ENCODE measurements at places on chromosomes 2 and 18.

DNA sequence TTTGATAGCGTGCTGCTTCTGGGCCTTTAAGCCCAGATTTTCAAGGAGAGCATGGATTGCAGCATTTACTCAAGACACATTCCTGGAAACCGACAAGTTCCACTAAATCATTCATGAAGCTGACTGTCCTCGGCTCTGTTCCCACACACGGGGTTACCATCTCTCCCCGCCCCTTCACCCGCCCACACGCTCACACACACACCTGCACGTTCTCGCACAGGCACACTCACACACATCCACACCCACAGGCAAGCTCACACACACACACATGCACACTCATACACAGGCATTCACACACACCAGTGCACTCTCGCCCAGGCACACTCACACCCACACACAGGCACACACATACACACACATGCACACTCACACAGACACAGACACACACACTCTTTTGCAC is 150.0 kb upstream of the AGAP1 start:
- no peak for DNase-seq

DNA sequence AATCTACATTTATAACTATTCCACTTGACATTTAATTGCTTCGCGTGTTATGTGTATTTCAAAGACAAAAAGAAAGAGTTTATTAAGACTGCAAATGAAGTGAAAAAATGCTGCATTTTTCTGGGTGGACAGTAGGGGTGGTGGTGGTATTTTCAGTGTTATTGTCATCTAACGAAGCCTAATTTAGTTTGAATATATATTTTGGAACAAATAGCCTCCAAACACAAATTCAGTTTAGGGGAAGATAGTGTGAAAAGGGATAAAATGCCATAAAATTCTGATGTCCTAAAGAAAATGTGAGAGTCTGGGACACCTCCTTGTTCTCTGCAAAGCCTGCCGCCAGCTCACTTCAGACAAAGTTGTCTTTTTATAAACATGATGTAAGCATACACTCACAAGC is 425.1 kb downstream of the NRXN1 start:
- no peak for DNase-seq

DNA sequence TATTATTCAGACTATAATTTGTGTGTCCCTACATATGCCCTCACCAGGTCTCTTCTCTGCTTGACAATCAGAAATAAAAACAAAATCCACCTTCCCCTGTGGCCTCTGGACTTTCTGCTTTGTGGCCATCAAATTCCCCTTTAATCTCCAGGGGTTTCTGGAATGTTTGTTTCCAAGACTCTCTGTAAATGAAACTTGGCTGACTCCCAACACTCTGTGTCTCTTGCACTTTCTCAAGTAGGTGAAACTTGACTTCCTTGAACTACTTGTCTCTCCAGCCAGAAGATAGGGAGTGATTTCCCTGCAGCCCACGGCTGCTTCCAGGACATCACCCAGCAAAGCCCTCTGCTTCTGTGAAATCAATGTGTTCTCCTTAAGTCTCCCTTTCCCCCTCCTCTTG is 54.1 kb upstream of the AQP4 start:
- DNase-seq, result no peak

DNA sequence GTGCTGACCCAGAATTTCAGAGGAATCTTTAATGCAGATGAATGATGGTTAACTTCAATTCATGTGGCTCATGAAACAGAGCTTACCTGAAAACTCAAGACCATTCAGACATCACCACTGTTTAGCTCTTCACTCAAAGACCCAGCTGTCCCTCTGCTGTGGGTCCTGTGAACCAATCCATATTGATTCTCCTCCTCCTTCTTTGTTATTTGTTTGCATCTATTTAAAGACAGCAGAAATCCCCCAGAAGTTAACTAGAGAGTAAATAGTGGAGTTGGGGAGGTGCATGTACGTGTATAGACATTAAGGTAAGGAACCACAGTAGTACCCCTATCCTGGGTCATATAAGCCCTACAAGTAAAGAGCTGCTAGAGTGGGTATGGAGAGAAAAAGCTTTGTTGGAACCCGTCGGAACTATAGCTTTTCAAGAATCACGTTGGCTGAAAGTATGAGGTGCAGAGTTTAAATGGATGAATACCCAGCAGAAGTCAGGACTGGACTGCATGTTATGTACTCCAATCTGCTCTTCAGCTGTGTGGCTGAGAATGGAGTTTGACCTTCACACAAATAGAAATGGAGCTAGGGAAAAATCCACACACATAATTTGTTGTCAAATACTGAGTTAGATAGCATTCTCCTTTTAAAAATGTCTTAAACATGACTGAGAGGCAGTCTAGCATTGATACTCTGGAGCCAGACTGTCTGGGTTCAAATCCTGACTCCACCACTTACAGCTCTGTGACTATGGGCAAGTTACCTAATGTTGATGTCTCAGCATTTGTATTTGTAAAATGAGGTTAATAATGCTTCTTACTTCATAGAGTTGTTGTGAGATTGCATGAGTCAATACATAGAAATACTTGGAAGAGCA is 81.7 kb upstream of the HK2 start:
- DNase-seq, result no peak

DNA sequence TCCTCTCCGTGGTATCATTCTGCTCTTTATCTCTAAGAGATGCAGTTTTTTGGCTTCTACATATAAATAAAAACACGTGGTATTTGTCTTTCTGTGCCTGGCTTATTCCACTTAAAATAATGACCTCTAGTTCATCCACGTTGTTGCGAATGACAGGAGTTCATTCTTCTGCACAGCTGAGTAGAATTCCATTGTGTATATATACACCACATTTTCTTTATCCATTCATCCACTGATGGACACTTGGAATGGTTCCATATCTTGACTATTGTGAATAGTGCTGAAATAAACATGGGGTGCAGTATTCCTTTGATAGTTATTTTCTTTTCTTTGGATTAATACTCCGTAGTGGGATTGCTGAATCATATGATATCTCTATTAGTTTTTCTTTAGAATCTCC is 262.3 kb downstream of the SOX11 start:
- DNase-seq, result no peak

GRCh38 chr2:104781151-104781550 is 72.8 kb upstream of the POU3F3 start:
- no peak for DNase-seq

GRCh38 chr2:174024524-174025270 is 59.5 kb upstream of the SP3 start:
- no peak for DNase-seq

Measured in cortex of kidney (tissue), 1 donor.